ENCODE measurements at places on chromosomes 6 and 20. TPM values are rescaled to one million over a fixed set of nuclear protein-coding genes. Genes with fewer than 3 reads are reported as not detected.

DNA sequence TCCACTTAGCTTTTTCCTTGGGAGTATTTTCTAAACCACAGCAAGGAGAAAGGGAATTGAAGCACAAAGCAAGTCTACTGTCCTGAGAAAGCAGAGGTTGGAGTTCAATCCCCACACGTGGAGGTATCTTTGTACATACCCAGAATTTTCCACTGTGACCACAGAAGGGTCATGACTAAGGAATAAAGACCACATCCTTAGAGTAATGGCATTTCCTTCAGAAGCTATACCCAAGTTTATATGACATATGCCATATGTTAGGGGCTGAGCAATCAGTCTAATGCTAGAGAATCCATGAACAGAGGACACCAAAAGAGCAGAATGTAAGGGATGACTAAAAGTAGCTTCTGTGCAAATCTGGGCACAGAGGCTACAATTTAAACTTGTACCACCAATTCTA is 46.4 kb downstream of the ATG5 start:
- DNase-seq, result no peak

DNA sequence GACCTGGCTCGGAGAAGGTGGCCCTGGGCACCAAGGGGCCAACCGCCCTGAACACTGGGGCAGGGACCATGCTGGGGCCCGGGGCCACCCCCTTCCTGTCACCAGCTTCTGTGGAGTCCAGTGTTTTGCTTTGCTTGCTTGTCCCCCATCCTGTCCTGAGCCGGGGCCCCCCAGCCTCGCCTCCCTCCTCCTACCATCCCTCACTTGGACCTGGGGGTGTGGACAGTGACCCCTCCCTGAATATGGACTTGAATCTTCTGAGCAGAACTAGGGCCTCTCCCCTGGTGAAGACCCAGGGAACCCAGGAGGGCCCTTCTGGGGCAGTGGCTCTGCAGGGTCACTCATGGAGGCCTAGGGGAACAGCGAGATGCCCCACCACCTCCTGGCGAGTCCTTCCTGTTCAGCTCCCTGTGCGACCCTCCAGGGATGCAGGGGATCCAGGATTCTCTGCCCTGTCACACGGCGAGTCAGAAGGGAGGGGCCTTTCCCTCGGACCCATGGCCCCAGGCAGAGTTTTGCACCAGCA is 41.6 kb downstream of the VSTM2L start:
- DNase-seq, result no peak

KCNK16 gene
- not detected for total RNA-seq

WFDC11 gene
- total RNA-seq, result not detected

GRCh38 chr6:138896104-138896756 is 91.8 kb downstream of the REPS1 start:
- DNase-seq, result no peak

SNPH gene
- 1.8 TPM for total RNA-seq

- no peak for DNase-seq
These were observed 535 bp downstream of the VSTM2L start for GRCh38 chr20:37903317-37904007.

DNA sequence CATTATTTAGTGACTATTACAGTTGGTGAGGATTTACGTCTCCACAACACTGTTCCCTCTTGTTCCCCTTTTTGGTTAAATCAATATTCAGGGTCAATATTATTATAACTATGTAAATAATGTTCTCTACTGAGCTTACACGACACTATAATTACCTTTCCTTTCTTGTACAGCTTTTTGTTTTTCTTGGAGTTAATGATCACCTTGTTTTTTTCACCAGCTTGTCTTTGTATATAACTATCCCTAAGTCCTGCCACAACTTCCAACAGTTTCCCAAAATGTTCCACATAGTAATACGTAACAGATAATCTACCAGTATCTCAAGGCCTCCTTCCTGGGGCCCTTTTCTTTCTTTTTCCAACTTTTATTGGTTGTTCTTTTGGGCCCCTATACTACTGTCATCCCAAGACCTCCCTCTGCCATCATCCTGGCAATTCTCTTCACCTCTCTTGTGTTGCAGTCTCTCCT is 142.0 kb upstream of the SOX4 start:
- no peak for DNase-seq

- DNase-seq, result no peak
These were observed 28.2 kb downstream of the MRAP2 start for GRCh38 chr6:84061613-84062398.

- DNase-seq, result no peak
These were observed 135.5 kb upstream of the SPACA1 start for GRCh38 chr6:87912102-87912501.

LST1 gene
- not detected for total RNA-seq

TTBK1 gene
- total RNA-seq, result not detected

GRCh38 chr6:11439017-11439420 is 98.5 kb upstream of the TMEM170B start:
- DNase-seq, result no peak
